ENCODE measurements at places on chromosomes 16 and 17.

DNA sequence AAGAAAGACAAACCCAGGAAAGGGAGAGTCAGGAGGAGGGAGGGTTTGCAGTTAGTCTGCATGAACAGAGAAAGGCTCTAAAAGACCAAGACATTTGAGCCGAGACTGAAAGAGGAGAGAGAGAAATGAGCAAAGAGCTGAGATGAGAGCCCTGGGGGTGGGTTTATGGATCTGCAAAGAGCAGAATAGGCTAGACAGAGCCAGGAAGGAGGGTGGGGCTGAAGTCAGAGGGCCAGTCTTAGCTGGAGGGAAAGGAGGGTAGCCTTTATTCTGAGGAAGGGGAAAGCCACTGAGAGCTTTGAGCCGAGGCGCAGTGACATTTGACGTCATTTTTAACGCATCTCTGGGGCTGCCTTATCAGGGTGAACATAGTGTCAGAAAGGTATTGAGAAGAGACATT, 85.7 kb upstream of the CDH13 start:
- DNase-seq: no peak

DNA sequence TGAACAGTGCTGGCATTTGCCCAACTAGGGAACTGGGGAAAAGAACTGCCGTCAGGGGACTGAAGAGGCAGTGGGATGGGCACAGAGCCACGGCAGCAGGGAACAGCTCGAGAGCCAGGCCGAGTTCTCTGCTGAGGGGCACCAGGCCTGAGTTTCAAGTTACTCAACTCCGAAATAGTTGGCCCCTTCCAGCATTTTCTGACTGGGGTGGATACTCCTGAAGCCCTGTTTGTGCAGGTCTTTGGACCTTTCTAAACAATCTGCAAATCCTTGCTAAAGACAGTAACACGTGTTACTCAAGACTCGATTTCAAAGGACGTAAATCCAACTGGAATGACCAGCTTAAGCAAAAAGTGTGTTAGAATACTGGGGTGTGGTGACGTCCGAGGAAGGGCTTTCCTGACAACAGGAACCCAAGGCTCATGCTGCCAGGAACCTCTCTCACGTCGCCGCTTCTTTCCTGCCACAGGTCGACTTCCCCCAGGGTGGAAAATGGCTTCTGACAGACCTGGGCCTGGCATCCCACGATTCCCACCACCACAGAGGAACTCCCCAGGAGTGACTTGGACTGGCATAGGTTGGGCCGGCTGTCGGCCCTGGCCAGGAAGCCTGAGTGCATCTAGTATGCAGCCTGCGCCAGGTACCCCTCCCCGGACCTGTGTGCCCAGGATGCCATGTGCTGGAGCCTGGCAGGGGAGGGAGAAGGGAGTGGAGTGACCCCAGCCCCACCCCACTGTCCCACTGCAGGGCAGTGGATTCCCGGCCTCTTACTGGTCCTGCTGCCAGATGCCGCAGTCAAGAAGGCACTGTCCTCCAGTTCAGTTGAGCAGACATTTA, 71.9 kb downstream of the N4BP1 start:
- no peak for DNase-seq

DNA sequence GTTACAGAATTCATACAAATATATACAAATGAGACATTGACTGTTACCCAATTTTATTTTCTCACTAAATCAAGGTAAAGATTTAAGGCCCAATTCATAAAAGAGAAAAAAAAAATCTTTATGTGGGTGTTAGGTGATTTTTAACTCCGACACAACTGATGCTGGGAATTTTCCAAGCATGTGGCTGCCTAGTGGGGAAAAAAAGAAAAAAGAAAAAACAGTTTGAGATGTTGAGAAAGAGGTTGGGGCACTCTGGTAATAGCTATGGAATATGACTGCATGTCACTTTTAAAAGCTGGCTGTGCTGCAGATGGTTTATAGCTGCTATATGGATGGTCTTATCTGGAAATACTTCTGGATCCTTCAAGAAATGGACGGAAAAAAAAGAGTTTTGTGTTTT, 739.9 kb upstream of the SOX9 start:
- no peak for DNase-seq

DNA sequence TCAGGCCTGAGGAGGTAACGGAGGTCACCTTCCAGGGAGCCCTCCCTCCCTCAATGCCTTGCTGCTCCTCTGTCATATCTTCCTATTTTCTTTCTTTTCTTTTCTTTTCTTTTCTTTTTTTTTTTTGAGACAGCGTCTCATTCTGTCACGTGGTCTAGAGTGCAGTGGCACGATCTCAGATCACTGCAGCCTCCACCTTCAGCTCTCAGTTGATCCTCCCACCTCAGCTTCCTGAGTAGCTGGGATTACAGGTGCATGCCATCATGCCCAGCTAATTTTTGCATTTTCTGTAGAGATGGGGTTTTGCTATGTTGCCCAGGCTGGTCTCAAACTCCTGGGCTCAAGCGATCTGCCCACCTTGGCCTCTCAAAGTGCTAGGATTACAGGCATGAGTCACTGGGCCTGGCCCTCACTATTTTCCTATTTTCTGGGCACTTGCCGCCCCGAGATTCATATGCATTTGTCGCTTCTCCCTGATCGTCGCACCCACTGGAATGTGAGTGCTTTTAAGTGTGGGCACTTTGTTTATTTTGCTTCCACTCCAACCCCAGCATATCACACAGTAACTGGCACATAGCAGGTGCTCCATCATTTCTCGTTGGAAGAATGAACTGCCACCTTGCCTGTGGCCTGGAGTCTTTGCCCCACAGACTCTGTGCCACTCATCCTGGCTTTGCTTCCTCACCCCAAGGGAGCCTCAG, 31.7 kb downstream of the CPNE2 start:
- no peak for DNase-seq
